Activated CD4-positive, alpha-beta T cell treated with anti-CD3 and anti-CD28 coated beads, Interleukin-2, amount 50 U/mL, for 16 hours (primary cell): ENCODE measurements at places on chromosomes 2 and 18.

DNA sequence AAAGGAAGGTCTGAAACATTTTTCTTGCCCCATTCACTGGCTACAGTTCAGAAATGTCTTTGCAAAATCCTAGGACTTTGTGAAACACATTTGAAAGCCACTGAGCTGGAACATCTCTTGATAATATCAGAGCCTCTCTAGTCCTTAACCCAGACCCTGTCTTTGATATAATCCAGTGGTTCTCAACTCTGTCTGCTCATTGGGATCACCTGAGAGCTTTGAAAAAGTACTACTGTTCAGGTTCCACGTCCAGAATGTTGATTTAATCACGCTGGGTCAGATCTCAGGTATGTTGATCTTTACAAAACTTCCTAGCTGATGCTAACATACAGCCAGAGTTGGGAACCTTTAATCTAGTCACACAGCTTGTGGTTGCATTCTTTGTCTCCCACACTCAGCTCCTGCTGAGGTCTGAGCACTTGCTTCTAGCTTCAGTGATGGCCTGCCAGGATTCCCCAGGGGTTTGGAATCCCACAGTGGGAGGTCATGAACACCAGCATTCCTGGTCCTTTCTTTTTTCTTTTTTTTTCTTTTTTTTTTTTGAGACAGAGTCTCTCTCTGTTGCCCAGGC, 262.7 kb downstream of the SETBP1 start:
- DNase-seq: no peak

DNA sequence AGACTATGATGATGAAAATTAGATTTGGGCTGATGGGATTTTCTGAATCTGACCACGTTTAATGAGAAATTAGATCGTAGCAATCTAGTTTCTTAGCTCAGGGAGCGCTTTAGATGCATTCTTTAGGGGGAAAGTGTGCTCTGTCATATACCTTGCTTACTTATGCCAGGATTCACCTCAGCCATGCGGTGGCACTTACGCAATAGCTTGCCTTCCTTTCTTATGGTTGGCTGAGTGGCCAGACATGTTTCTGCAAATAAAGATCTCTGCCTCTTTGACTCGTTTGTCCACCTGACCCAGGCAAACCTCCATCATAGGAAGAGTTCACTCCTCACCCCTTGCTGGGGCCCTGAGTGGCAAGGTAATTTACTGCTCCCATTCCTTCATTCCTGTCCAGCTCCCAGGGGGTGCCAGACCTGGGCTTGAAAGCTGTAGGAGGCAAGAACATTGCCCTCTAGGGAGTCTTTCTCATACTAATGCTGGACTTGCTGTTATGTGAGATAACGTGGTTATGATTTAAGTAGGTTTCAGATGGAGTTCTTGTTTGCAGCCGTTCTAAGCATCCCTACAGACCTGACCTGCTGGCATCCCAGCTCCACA, 57.1 kb downstream of the FBLN7 start:
- DNase-seq: no peak

GRCh38 chr2:105517814-105518705, 119.2 kb upstream of the FHL2 start:
- DNase-seq: no peak

GRCh38 chr2:186593523-186593922, 3.7 kb downstream of the ITGAV start:
- no peak for DNase-seq

DNA sequence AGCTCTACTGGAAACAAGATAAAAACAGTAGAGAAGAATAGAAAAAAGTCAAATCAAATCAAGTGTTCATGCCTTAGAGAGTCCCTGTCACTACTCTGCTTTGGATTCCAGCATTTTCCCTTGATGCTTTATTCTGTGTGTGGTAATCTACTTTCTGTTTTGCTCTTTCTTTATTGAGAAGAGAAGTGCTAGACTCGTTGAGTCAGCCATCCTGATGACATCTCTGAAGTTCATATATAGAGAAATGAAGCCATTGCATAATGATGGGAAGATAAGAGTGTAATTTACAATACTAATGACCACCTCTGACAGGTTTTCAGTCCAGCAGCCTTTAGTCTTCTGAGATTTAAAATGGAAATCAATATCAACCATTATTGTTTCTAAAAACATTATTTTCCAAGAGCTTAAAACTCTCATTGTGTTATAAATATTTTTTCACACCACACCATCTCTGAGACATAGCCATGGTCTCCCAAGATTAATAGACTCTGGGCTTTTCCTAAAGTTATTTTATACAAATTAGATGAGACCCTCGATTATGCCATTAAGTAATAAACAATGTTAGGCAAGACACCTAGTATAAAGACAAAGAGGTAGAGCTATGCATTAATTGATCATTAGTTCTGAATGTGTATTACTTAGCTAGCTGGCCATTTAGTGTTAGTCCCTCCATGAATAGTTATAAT, 679.0 kb upstream of the ACVR2A start:
- DNase-seq: no peak

DNA sequence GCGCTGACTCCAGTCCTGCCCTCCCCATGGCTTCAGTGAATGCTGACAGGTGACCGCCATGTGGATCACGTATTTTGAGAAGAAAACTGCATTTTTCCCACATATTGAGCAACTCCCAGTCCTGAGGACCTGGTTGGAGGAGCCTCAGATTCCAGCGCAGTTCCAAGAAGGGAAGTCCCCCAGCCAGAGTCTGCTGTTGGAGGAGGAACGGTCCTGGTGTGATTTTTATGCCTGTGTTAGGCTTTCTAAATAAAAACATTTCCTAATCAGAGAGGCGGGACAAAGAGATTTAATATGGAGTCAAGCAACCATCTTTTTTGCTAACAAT, 32.3 kb upstream of the COL6A3 start:
- DNase-seq: no peak

DNA sequence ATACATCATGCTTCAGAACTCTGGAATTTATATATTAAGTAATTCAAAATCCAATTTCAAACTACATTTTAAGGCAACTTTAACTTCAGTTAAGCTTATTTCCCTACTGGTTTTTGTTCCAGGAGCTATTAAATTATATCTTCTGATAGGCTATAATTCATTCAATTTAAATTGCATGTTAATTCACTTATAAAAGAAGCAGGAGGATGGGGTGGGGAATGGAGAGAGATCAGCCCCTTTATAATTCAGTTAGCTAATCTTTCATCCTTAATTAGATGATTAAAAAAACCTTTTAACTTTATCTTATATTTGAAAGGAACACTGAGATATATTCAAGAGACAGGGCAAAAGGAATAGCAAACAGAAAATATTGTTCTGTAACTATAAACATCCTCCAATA, 86.8 kb downstream of the AKAIN1 start:
- no peak for DNase-seq

- no peak for DNase-seq
Observed at GRCh38 chr2:107721586-107721985, 105.1 kb upstream of the RGPD4 start.

DNA sequence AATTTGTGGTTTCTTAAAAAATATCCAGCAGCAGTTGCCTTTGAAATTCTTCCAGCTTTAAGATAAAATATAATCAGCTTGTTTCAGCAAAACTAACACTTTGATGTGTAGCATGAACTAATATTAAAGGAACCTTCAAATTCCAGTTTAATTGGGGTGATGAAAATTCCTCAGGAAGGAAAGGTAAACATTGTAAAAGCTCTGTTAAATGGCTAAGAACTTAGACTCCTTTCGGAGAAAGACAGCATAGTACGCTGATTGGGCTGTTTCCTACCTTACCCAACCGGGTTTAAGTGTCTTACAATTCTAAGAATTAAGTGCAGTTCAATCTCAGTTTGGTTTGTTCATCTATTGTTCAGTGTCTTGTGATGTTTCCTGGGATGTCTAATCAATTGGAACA, 108.3 kb downstream of the CDH7 start:
- no peak for DNase-seq

- no peak for DNase-seq
Observed at GRCh38 chr2:185787227-185788145, 48.9 kb downstream of the FSIP2 start.

GRCh38 chr18:12836551-12836950, 47.5 kb downstream of the PTPN2 start:
- no peak for DNase-seq

DNA sequence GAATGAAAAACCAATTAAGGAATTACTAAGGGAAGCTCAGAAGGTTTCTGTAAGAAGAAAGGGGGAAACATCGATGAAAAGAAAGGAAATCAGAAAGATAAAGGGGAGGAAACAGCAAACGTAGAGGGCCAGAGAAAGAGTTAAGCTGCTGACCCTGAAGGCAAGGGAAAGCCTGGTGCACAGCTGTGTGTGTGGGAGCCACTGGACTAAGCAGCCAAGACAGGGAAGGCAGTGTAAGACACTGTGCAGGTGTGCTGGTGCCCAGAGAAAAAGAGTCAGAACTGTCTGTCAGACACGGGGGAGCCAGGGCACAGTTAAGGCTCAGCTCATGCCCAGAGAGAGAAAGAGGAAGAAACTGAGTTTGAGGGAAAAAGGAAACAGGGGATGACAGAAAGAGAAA, 104.0 kb downstream of the HIBCH start:
- no peak for DNase-seq

DNA sequence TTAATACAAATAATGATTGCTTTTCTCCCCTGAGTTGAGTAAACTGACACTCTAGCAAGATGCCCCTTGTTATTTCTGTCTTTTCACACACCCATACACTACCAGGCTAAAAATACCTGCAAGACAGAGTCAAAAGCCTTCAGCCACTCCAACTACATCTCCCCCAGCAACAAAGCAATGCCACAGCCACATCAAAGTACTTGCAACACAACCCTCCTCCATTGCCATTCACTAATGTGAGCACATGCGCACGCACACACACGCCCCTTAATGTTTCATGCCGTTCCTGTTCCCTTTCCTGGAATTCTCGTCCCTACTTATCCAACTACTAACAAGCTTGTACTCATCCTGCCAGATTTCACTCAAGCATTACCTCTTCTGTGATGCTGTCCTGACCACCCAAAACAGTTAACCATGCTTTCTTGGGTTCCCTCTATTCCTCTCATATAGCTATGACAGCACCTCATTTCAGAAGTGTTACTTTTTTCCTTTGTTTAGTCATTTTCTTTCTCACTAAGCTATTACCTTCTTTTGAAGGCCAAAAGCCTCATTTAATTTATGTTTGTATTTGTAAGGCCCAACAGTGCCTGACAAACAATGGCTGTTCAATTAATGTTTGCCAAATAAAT, 29.6 kb downstream of the SLC25A12 start:
- DNase-seq: peak; percentile 18

- no peak for DNase-seq
Observed at GRCh38 chr2:54962935-54963440, 87.3 kb downstream of the RTN4 start.

- DNase-seq: no peak
Observed at GRCh38 chr2:202808754-202809153, 62.8 kb downstream of the ICA1L start.

DNA sequence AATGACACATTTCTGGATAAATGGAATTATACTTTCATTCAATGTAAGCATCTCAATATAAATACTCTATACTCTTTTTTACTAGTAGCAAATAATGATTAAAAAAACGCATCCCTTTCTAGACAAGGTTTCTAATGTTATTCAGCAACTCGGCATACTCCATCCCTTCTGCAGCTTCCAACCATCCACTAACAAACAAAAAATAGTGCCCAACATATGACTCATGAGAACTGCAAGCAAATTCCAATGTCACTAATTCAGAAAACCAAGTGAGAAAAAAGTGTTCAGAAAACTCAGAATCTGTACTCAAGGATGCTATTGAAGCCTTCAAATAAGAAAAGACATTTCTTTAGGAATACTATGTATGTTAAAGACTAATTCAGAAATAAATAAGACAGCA, 140.0 kb downstream of the BAZ2B start:
- no peak for DNase-seq

DNA sequence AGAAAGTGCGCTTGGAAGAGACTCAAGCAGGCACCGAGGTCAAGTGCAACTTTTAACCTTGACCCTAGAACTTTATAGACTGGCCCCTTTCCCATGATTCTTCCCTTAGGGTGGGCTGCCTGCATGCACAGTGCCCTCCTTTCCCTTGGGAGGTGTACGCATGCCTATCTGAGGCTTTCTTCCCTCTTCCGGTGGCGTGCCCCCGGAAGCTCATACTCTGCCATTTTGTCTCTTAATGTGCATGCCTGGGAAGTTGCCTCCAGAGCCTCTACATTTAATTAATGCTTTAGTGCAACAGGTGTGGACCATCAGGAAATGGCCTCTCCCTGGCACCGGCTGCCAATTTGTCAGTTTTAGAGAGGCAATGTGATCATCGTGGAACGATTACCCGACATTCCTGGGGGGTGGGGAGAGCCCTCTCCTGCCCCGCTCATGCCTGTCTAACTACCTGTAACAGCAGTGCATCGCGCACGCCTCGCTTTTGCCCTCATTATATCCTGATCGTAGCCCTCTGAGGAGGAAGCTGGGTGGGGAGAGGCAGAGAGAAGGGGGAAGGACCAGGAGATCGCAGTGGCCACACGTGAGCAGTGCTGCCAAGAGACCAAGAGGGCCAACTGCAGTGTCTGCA, 194.8 kb downstream of the TFCP2L1 start:
- no peak for DNase-seq

- DNase-seq: no peak
Observed at GRCh38 chr2:29920631-29921559, 491 bp downstream of the ALK start.

DNA sequence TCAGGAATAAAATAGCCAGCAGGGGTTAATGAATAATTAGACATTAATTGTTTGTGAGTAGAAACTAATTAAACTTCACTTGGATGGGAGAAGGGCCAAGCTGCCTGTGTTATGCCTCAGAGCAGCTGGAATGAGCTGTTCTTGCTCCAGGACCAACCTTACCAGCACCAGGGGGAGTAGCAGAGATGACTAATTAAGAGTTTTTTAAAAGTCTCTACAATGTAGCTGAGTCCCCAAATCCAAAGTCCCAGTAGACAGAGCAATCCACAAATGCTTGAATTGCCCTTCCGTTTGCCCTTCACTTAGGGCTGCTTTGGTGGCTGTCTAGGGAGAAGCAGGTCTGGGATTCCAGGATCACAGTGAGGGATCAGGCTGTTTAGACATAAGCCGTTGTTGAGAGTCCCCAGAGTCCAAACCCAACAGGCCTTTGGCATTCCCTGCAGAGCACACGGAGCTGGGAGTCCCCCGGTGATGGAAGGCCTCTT, 59.4 kb downstream of the RHOB start:
- no peak for DNase-seq

DNA sequence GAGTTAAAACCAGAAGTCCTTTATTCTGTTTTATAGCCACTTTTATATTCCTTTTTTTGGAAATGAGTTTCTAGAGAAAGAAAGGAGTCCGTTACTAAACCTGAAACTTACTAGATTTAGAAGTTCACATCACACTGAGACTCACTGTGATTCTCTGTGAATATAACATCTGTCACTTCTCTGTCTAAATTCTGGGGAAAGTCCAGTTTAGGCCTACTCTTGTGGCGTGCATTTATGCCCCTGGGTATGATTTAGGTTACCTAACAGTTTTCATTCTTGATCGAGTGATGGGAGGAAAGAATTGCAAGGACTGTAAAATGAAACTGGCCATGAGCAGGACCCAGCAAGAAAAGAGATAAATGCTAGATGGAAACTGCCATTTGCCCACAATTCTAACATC, 449.6 kb downstream of the SPAG16 start:
- DNase-seq: no peak
